ENCODE measurements at places on chromosomes 2 and 18. TPM values are rescaled to one million over a fixed set of nuclear protein-coding genes. Genes with fewer than 3 reads are reported as not detected.
A peak's percentile ranks its signal among the peaks of the same experiment; 100 is the strongest.

DNA sequence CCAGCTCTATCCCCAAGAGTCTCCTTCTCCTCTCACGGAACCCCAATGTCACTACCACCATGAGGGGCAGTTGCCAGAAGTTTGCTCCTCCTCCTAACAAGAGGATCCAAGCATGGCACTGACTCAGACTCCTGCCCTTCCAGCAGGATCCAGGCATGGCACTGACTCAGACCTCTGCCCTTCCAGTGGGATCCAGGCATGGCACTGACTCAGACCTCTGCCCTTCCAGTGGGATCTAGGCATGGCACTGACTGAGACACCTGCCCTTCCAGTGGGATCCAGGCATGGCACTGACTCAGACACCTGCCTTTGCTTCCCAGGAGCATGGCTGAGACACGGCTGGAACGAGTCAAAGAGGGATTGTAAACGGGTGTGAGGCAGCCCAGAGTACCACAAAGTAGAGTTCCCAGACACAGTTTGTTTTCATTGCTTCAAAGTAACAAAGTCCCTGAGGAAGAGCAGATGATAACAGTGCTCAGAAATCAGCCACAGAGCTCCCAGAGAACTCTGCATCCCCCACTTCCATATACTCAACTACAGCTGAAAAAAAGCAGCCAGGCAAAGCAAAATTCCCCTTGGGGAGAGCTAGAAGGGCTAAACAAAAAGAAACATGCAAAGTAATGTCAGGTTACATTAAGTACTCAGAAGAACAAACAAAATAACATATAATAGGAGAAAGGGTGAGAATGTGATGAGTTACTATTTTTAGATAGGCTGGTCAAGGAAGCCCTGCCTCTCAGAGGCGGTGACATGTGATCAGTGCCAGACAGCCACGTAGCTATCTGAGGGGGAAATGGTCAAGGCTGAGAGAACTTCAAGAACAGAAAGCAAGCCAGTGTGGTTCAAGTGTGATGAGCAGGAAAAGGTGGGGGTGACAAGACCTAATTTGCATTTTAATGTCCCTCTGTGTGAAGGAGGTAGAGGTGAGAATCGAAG lies 3.0 kb downstream of the BUB1 start:
- H3K36me3 ChIP-seq: peaks cover 47% of the 10 kb centered on the region
- DNase-seq: no peak
- H3K4me1 ChIP-seq: peaks cover 36% of the 10 kb centered on the region

DNA sequence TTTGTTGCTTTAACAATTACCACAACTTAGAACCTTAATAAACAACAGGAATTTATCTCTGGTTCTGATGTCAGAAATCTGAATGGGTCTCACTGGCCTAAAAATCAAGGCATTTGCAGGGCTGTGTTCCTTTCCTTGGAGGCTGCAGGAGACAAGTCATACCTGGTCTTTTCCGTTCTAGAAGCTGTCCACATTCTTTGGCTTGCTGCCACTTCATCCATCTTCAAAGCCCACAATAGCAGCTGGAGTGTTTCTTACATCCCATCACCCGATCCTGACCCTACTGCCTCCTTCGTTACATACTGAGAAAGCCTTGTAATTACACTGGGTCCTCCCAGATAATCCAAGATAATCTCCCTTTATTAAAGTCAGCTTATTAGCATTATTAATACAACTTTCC lies 18.1 kb downstream of the NETO1 start:
- no peak overlapping the region for H3K4me3 ChIP-seq
- no peaks in the 10 kb centered on the region for H3K27me3 ChIP-seq
- H3K27ac ChIP-seq: no peak overlapping the region
- DNase-seq: no peak

- H3K4me1 ChIP-seq: no peaks in the 10 kb centered on the region
- no peaks in the 10 kb centered on the region for H3K36me3 ChIP-seq
- H3K4me3 ChIP-seq: no peak overlapping the region
- no peaks in the 10 kb centered on the region for H3K27me3 ChIP-seq
These were observed 8.2 kb upstream of the NT5C1B start for GRCh38 chr2:18597618-18598017.

DNA sequence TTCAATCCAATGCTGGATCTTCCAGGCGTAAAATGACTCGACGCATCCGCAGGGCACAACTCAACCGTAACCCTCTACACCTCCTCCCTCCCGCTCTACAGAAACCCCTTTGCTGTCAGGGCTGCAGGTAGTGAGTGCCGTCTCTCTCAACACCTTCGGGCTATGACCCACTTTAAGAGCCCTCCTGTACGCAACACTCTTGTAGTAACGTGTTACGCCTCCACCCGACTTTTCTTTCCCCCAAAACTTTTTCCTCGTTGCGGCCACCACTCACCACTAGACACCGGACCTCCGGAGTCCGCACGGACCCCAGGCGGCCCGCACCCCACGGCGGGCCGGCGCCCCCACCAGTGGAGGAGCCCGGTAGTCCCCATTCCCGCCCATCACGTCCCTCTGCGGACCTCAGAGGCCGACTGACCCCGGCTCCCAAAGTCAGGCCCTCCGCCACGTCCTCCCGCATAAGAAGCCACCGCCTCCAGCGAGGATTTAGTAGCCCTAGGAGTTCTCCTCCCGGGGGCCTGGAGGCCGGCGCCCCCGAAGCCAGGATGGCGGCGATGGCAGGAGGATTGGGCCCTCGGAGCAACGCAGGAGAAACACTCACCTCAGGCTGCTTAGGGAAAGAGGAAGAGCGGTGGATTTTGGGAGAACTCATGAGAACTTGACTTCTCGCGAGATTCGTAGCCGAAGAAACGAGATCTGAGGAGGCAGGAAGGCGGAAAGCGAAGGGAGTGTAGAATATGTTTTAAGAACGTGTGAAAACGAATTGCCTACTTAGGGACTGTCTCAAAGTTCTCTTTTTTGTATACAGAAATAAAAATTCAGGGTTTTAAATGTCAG lies 5.0 kb upstream of the C18orf32 start:
- peak within 1 kb of the TSS; percentile 99 for H3K27ac ChIP-seq
- H3K4me1 ChIP-seq: peaks cover 66% of the 10 kb centered on the region

GRCh38 chr2:219207884-219208740 lies 1.5 kb downstream of the ZFAND2B start:
- DNase-seq: no peak
- peaks cover 42% of the 10 kb centered on the region for H3K36me3 ChIP-seq
- peak overlapping the region; percentile 88 for H3K27ac ChIP-seq
- peaks cover 6% of the 10 kb centered on the region for H3K4me1 ChIP-seq
- peaks cover 11% of the 10 kb centered on the region for H3K27me3 ChIP-seq

DNA sequence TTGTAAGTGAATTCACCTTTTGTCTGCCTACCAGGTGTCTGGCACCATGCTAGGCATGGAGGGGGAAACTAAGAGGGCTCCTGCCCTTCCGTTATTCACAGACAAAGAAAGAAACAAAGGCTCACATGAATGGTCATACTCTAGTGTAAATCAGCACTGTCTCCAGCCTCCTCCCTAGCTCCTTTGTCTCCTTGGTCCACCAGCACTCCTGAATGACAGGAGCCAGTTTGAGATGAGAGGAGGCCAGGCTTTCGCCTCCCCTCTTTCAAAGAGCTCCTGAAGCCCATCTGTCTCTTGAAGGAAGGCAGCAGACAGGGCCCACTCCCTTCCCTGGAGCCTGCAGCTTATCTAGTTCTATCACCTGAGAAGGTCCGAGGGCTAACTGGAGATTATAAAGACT lies 18.7 kb downstream of the SATB2 start:
- no peak for DNase-seq
- H3K4me1 ChIP-seq: peaks cover 58% of the 10 kb centered on the region
- H3K27me3 ChIP-seq: no peaks in the 10 kb centered on the region
- H3K36me3 ChIP-seq: no peaks in the 10 kb centered on the region

DNA sequence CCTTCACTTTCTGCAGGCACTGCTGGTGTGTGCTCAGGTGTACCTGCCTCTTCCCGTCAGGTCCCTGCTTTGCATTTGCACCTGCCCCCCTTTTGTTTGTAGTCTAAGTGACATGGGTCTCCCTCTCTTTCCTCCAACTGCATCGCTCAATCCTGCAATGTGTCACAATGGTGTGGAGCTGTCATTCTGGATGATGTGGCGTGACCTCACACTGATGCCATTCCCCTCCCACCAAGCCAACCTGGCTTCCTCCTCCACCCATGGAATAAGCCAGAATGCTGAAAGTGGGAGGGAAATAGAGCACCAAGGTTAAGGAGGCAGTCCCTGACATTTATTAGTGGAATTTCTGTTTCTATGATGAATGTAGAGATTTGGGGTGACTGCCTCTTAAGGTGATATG lies 156.7 kb downstream of the ZBTB7C start:
- H3K36me3 ChIP-seq: peaks cover 6% of the 10 kb centered on the region
- H3K27ac ChIP-seq: no peak overlapping the region
- H3K4me3 ChIP-seq: no peak overlapping the region
- peaks cover 4% of the 10 kb centered on the region for H3K27me3 ChIP-seq
- no peaks in the 10 kb centered on the region for H3K4me1 ChIP-seq
- no peak for DNase-seq

DNA sequence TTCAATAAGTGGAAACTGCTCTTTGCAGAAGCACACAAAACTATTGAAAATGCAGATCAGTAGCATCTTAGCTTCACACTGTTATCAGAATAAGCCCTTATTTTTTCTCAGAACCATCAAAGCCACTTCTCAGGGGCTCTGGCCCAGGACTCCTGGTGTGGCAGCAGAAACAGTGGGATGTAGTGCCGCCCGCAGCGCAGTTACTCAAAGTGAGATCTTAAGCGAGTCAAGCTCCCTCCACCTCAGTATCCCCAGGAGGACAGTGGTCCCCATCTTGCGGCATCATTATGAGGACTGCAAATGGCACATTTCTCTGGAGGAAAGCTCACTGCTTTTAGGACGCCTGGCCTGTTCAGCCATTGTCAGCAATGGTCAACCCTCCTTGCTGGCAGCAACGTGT lies 60.0 kb downstream of the MBP start:
- H3K36me3 ChIP-seq: no peaks in the 10 kb centered on the region
- H3K27ac ChIP-seq: no peak overlapping the region
- H3K4me3 ChIP-seq: no peak overlapping the region
- no peaks in the 10 kb centered on the region for H3K27me3 ChIP-seq
- peaks cover 27% of the 10 kb centered on the region for H3K4me1 ChIP-seq

GRCh38 chr18:45066886-45067285 lies 386.2 kb downstream of the SETBP1 start:
- H3K27me3 ChIP-seq: no peaks in the 10 kb centered on the region
- H3K36me3 ChIP-seq: no peaks in the 10 kb centered on the region
- no peak overlapping the region for H3K4me3 ChIP-seq
- H3K27ac ChIP-seq: no peak overlapping the region

- DNase-seq: no peak
- no peaks in the 10 kb centered on the region for H3K27me3 ChIP-seq
- no peaks in the 10 kb centered on the region for H3K4me1 ChIP-seq
- H3K36me3 ChIP-seq: no peaks in the 10 kb centered on the region
- H3K4me3 ChIP-seq: no peak overlapping the region
- H3K27ac ChIP-seq: no peak overlapping the region
These were observed 8.7 kb upstream of the WIPF1 start for GRCh38 chr2:174606336-174606735.

DNA sequence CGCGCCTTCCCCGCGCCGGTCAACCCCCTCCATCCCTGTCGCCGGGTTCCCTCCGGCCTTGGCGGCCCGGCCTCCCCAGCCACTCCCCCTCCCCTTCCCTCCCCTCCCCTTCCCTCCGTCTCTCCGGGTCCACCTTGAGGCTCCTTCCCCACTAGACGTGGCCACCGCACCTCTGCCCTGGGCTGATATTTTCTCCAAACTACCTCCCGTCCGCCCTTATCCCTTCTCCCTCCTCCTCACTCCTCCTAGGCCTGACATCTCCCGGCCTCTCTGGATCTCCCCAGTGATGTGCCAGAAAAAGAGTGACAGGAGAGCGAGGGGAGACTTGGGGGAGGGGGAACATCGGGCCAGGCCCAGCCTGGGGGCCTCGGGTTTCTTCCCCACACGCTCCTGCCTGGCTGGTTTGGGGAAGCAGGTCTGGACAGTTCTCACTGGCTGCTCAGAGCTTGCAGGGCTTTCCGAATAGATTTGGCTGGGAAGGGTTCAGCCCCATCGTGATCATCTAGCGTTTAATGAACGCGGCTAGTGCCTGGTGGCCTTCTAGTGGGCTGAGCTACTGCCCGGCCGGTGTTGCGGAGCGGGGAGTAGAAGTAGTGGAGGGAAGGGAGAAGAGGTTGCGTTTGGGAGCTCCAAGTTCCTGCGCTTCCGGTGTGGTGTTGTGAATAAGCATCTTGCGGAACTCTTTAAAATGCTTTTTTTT lies 641 bp downstream of the MAPRE3 start:
- DNase-seq: peak; percentile 44
- H3K4me3 ChIP-seq: peak overlapping the region; percentile 93
- no peak overlapping the region for H3K27ac ChIP-seq
- peaks cover 49% of the 10 kb centered on the region for H3K27me3 ChIP-seq
- no peaks in the 10 kb centered on the region for H3K36me3 ChIP-seq
- H3K4me1 ChIP-seq: peaks cover 35% of the 10 kb centered on the region

Gene DBI
- 146 TPM for total RNA-seq

Gene C1QL2
- total RNA-seq: 0.55 TPM

Gene CGREF1
- 4.0 TPM for total RNA-seq

Gene ESPNL
- total RNA-seq: 1.4 TPM

Gene ALLC
- total RNA-seq: not detected

Measured in WTC11 (cell line).